NCI-H2171 treated with DMSO at 0.1 percent for 48 hours (cell line): ENCODE measurements at places on chromosomes 4 and X.

GRCh38 chr4:81965454-81965853 lies 408.3 kb downstream of the HNRNPD start:
- DNase-seq = no peak

GRCh38 chrX:47843363-47843762 lies 6.7 kb downstream of the ZNF81 start:
- DNase-seq = no peak

DNA sequence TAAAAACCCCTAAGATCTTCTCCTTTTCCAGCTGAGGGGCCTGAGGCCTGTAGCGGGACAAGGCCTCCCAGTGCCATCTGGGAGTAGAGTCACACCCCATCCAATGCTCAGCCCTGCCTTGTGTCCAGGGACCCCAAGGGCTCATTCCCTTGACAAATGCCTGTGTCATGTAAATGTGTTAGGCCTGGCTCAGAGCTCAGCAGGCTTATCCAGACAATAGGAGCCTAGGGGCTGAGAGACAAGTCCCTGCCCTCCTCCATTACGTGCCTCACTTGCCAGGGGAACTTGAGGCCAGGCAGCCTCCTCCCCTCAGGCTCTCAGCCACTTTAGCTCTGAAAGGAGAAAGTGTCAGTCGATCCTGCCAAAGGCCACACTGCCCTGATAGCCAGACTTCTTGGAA lies 166.8 kb upstream of the MAMLD1 start:
- DNase-seq = no peak

- no peak for DNase-seq
Observed at GRCh38 chr4:56662782-56663468, 18.2 kb downstream of the HOPX start.

DNA sequence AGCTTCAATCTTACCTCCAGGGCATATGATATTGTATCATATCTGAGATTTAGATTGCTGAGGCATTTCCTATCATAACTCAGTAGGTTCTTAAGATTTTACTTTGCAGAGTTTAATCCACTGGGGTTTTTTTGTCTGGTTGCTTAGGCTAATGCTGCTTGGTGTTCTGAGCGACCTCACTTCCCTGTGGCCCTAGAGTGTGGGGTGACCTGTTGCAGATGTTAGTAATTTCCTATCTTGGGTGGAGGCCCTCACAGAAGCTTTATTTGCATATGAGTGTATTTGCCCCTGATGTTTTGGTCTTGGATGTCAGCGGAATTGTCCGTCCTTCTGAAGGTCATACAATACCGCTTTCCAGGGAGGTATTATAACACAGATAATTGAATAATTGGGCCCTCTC lies 137.1 kb downstream of the NDST3 start:
- no peak for DNase-seq

DNA sequence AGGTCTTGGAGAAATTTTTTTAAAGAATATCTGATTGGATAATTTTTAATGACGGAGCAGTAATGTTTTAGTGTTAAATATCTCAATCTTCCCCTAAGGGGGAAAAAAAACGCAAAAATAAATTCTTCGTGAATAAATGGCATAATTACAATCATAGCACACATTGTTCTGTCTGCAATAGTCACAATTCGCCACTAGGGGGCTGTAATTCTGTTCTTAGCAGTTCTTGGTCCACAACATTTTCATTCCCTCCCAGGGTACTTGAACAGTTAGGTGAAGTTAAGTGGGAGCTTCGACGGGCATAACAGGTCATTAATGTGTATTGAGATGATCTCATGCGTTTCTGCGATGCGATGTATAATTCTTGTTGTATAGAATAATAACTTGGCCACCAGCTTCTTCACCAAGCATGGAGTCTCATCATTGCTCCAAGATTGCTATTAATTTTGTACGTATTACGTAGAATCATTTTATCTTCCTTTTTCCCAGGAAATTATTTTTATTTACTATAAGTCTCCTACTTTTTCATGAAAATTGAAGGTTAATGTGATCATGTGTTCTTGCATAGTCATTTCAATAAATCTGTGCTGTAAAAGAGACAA lies 27.2 kb downstream of the HTR2C start:
- peak; percentile 12 for DNase-seq

DNA sequence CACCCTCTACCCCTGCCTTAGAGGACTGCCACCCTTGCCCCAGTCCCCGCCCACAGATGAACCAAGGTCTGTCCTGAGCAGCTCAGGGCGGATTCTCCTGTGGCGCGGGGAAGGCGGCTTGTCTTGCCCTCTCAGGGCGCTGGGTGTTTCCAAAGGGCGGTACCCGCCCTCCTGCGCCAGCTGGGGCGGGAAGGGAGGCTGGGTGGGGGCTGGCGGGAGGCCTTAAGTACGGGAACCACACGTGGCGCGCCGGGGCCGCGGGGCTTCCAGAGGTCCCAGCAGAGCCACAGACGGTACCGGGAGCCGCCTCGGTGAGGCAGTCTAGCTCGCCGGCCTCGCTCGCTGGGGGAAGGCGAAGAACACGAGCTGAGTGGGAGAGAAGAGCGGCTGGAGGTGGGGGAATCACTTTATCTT lies 361.1 kb downstream of the MID1IP1 start:
- DNase-seq = no peak

DNA sequence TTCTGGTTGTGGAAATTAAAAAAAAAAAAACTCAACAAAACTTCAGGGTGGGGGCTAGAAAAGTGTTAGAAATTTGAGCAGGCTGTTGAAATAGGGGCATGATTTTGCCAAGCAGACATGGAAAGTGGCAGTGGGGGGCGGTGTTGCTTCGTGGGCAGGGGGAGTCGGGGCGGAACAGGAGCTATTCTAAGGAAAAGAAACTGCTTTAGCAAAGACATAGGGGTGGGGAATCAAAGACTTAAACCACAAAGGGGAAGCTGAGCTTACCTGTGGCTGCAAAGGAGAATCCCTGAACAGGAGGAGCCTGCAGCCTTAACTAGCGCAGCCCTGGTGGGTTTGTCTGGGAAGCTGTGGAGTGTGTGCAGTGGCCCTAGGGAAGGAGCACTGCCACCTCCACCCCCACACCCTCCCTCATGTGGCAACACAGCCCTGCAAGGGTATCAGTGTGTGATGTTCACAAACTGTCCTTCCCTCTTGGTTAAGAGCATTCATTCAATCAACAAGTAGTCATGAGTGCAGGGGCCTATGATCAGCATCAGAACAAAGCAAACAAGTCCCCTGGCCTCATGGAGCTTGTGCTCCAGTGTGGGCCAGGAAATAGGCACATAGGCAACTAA lies 20.5 kb downstream of the SEL1L3 start:
- DNase-seq = no peak

GRCh38 chr4:2743518-2744445 lies 12.4 kb downstream of the TNIP2 start:
- no peak for DNase-seq

DNA sequence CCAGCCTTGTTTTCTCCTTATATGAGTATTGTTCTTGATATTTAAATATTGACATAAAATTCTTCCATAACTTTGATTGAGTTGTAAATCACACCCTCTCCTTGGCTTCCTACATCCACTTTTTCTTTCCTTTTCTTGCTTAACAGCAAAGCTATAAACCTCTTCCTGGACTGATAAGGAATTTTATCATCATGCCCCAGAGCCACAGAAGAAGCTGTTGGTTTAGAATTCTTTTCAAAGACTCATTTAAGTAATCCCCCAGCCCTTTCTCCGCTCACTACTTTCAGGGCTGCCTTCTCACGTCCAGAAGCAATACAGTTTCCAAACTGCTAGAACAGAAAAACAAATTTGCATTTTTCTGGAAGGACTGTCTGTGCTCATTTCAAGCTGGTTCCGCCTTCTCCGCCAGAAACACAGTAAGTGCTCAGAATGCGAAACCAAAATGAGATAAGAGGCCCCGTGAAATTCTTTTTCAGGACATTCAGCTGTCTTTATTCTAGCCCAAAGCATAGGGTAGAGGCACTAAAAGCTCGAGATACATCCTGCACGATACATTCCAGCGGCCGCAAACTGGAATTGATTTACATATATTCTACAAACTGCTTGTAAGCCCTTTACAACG lies 849 bp downstream of the MID1 start:
- no peak for DNase-seq

DNA sequence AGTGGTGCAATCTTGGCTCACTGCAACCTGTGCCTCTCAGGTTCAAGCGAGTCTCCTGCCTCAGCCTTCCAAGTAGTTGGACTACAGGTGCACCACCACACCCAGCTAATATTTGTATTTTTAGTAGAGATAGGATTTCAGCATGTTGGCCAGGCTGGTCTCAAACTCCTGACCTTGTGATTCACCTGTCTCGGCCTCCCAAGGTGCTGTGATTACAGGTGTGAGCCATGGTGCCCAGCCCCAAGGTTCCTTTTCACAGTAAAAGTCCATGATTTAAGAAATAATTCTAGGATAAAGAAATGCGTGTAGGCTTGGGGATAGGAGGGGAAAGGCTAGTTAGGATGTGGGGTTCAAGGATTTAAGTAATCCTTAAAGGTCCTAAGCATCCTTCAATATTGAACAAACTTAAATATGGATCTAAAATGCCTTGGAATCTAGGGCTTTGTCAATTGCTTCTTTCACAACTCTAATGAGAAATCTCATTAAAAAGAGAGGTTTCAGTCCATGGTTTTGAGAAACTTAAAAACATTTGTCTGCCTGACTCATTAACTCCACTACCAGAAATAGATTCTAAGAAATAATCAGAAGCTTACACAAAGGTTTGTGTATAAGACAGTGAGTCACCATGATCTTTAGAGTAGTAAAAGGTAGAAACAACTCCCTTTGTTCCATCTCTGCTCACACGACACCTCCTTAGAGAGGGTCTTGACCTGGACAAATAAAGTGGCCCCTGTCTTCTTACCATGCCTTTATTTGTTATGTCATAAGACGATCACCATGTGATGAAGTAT lies 203.2 kb downstream of the PTTG2 start:
- DNase-seq = no peak

GRCh38 chr4:176896211-176896610 lies 103.5 kb upstream of the VEGFC start:
- no peak for DNase-seq

- no peak for DNase-seq
Observed at GRCh38 chr4:151604238-151604637, 156.6 kb downstream of the GATB start.

DNA sequence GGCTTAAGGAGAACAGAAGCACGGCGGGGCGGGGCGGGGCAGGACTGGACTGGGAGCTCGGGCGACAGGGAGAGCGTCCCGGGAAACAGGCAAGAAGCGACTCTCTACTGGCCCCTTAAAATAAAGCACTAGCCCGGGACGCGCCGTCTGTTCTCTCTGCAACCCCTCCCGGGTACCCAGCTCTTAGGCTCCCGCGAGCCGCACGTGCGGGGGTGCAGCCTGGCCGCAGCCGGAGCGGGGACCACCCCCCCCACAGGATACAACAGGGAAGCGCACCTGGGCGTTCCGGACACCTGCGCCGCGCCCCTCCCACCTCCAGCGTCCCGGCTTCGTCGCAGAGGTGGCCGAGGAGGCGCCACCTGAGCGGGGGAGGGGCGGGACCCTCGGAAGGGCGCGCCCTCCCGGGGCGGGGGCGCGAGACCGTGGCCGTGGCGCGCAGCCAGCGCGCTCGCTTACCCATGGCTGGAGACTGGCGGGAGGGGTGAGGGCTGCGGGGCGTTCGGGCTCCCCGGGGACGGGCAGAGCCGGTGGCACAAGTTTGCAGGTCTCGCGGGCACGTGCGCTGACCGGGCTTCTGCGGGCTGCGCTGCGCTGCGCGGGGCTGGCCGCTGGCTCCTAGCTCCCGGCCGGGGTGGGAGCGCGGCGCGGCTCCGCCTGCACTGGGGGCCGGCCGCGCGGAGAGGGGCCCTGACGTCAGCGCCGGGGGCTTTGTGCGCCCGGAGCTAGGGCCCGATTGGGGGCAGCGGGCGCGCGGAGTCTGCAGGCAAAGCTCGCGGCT lies 91.5 kb downstream of the GEMIN8 start:
- peak; percentile 61 for DNase-seq

DNA sequence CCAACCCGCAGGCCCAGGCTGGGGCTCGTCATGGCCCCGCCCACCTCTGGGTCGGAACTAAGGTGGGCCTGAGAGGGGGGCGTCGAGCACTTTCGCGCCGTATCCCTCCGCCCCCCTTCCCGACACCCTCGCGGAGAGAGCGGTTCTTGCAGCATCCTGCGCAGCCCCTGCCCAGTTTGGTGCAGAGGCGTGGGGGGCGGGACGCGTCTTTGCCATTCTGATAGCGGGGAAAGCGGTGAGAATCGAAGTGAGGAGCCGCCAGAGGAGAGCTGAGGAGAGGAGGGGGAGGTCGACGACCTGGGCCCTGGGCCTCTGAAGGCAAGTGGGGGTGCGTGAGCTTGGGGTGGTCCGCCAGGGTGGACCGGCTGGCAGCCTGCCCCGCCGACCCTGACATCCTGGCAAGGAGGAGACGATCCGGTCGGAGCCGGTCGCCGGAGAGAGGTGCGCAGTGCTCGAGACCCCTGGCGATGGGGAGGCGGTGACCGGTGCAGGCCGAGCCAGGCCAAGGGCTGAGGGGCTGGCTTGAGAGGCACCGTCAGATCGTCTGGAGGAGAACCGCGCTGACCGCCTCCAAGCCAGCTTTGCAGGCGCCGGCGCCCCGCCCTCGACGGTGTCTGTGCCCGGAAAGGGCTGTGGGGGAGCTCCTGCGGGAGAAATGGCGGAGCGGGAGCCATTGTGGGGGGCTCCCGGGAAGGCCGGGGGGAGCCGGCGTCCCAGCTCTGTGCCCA lies 25.5 kb downstream of the GPRASP3 start:
- no peak for DNase-seq

GRCh38 chr4:79611026-79611425 lies 203.0 kb upstream of the GK2 start:
- no peak for DNase-seq

DNA sequence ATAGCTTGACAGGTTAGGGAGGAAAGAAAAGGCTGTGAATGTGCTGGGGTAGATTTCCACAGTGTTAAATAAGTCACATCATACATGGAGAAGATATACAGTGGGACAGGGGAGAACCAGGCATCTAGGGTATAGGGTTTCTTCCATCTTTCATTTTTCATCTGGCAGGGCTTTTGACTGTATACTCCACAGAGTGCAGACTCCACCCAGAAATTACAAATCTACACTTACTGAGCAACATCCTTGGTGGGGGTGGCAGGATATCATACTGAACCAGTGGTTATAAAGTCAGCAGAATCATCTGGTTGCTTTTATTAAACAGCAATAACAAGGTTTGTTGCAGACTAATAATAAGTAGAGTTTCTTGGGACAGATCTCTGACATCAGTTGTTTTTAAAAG lies 154.2 kb downstream of the NPNT start:
- no peak for DNase-seq

DNA sequence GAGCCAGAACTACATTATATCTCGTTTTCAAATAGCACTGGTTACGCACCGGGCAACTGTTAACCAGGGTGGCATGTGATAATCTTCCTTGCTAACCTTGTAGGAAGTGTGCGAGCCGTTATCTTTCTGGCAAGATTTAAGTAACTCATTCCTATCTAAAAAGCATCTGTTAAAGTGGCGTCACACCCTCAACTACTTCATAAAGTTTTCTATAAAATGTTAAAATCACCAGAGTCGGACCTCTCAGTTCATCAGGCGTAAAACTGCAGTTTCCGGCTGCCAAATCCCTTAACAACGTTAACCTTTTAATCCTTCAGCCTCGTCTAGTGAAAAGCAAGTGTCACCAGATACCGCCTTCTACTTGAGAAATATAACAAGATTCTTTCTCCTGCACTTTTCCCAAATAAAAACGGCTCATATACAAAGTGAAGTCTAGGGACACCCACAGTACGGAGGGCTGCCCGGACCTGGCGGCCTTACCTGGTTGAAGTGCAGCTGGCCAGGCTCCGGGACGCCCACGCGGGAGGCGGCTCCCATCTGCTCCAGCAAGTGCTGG lies 1.2 kb downstream of the SLC39A8 start:
- DNase-seq = peak; percentile 49

- DNase-seq = no peak
Observed at GRCh38 chrX:68650491-68650890, 3.0 kb downstream of the STARD8 start.

- DNase-seq = no peak
Observed at GRCh38 chr4:102850370-102850769, 18.4 kb upstream of the CISD2 start.
